Pulmonary artery endothelial cell (primary cell): ENCODE measurements at places on chromosomes 7 and 10. TPM values are rescaled to one million over a fixed set of nuclear protein-coding genes. Genes with fewer than 3 reads are reported as not detected.

GRCh38 chr7:49780953-49781352, 7.5 kb downstream of the VWC2 start:
- no peak for DNase-seq

DNA sequence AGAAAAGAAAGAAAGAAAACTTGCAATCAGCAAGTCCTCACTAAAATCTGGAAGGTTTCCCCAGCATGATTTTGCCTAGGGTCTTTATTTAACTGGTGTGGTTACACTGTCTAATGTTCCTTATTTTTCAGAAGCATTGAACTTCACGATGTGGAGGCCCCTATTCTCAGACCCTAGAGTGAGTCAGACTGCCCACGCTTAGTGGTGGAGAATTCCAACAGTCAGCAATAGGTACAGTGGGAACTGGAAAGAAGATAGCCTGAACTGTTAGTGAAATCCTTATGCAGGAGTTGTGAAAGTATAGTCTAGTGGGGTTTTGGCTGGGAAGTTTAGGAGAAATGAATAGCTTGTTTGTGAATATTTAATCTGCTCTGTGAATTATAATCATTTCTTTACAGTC, 115.0 kb downstream of the FZD1 start:
- DNase-seq = no peak

- no peak for DNase-seq
Measured at GRCh38 chr10:83930-84530, 34.9 kb upstream of the TUBB8 start.

GRCh38 chr10:115867305-115867704, 405.7 kb downstream of the GFRA1 start:
- no peak for DNase-seq

GRCh38 chr10:89574368-89574767, 39.0 kb upstream of the SLC16A12 start:
- DNase-seq = no peak

ZNF786 gene
- 6.6 and 9.2 TPM in 2 replicates for total RNA-seq

ADCY1 gene
- total RNA-seq = 0.26 and 0.32 TPM in 2 replicates

SORBS1 gene
- total RNA-seq = 0.26 and 3.9 TPM in 2 replicates

CALY gene
- not detected in 2 replicates for total RNA-seq
